Suprapubic skin (tissue), 4 donors: ENCODE measurements at places on chromosomes 1 and 21. TPM values are rescaled to one million over a fixed set of nuclear protein-coding genes. Genes with fewer than 3 reads are reported as not detected.

The MYCL gene
- 131 TPM for total RNA-seq

The LCE1A gene
- 502 TPM for total RNA-seq

The E2F2 gene
- 4.6 TPM for total RNA-seq

The HSD3B1 gene
- total RNA-seq = 2.9 TPM

The TSACC gene
- not detected for total RNA-seq

GRCh38 chr1:37403166-37403565 is 71.2 kb upstream of the ZC3H12A start:
- H3K4me3 ChIP-seq = no peak overlapping the region
- no peaks in the 10 kb centered on the region for H3K36me3 ChIP-seq

GRCh38 chr1:41259221-41259620 is 17.1 kb upstream of the SCMH1 start:
- H3K36me3 ChIP-seq = no peaks in the 10 kb centered on the region
- H3K27me3 ChIP-seq = no peaks in the 10 kb centered on the region
- no peak for DNase-seq
- H3K27ac ChIP-seq = no peak overlapping the region

DNA sequence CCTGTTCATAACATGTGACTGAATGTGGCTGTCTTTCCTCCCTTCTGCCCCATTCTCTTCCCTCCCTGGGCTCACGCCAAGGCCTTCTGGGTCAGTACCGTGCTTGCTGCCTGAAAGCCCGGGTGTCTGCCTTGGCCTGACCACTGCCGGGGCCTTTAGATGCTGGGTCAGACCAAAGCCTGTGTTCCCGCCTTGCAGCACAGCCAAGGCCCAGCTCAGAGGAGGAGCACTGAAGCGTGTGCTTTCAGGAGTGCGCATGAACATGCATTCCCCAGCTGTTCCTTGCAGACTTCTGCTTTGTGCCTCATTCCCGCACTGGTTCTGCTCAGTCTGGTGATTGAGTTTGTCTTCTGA is 27.0 kb upstream of the SARS1 start:
- H3K4me1 ChIP-seq = peaks cover 4% of the 10 kb centered on the region
- no peak overlapping the region for H3K27ac ChIP-seq
- no peak for DNase-seq
- peaks cover 3% of the 10 kb centered on the region for H3K27me3 ChIP-seq

DNA sequence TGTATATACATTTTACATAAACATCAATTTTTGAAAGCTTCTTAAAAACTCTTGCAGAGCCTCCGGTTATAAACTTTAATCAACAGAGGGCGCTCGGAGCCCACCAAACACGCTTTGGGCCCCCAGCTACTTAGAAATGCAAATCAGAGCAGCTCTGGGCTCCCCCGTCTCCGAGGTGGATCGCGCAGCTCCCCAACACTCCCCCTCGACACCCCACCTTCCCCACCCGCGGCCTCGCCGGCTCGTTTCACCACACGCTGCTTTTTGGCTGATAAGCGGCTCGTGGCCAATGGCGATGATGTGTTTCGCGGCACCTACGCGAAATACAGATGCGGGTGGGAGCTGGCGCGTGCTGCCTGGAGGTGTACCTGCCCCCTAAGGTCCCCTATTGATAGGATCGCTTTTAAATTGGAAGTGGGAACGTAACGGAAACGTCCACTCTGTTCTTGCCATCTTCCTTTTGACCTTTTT is 1.7 kb upstream of the KIF26B start:
- H3K4me1 ChIP-seq = peaks cover 43% of the 10 kb centered on the region
- H3K27ac ChIP-seq = no peak overlapping the region
- peaks cover 41% of the 10 kb centered on the region for H3K27me3 ChIP-seq
- no peaks in the 10 kb centered on the region for H3K36me3 ChIP-seq
- peak overlapping the region; percentile 67 for H3K4me3 ChIP-seq

DNA sequence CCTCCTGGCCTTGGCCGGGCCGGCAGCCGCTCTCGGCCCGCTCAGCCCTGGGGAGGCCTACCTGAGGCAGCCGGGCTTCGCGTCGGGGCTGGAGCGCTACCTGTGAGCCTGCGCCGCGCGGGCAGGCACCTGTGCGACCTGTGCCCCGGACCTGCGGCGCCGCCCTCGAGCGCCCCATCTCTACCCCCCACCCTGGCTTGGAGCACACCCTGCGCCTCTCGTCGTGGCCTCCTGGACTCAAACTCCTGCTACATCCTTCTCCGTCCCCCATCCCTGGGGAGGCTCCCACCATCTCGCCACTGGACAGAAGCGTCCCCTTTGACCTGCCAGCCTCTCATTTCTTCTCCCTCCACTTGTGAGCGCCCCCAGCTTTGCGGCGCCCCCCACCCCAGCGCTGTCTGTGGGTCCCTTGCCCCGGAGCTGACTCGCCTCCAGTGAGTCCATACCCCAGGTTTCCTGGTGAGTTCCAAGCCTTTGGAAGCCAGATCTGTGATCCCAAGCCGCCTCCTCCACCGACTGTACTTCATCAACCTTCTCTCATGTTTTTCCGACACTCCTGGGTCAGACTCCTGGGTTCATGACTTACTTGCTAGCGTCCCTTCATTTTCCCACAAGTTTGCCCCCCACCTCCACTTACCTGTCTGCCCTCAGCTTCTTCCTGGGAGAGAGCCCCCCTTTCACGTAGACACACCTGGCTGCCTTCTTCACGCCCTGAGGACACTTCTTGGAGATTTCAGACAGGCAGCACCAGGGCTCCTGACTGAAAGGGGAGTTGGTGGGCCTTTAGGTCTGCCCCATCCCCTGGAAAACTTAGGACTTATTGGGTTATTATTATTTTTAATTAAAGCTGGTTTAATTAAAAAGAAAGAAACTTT is 1.3 kb downstream of the FOXE3 start:
- H3K4me1 ChIP-seq = peaks cover 9% of the 10 kb centered on the region
- DNase-seq = no peak
- peaks cover 53% of the 10 kb centered on the region for H3K27me3 ChIP-seq
- peak overlapping the region; percentile 45 for H3K4me3 ChIP-seq
- H3K27ac ChIP-seq = no peak overlapping the region

- peaks cover 34% of the 10 kb centered on the region for H3K36me3 ChIP-seq
- no peak overlapping the region for H3K4me3 ChIP-seq
- H3K27ac ChIP-seq = no peak overlapping the region
- no peak for DNase-seq
- H3K27me3 ChIP-seq = no peaks in the 10 kb centered on the region
- peaks cover 50% of the 10 kb centered on the region for H3K4me1 ChIP-seq
Observed at GRCh38 chr1:46187106-46187869, 10.9 kb downstream of the POMGNT1 start.
